Transverse colon (tissue), 4 donors: ENCODE measurements at places on chromosomes 7 and 10. TPM values are rescaled to one million over a fixed set of nuclear protein-coding genes. Genes with fewer than 3 reads are reported as not detected.

DPP6 gene
- total RNA-seq = 1.8 TPM

FGF8 gene
- total RNA-seq = not detected

CNNM1 gene
- 0.41 TPM for total RNA-seq

PNLIPRP1 gene
- total RNA-seq = not detected

LMTK2 gene
- 51.6 TPM for total RNA-seq

ERVW-1 gene
- total RNA-seq = not detected

COL17A1 gene
- total RNA-seq = 166 TPM
